ENCODE measurements at places on chromosomes 6 and 20.
A peak's percentile ranks its signal among the peaks of the same experiment; 100 is the strongest.

GRCh38 chr6:140345935-140346334 is 971.5 kb upstream of the CITED2 start:
- DNase-seq = no peak

DNA sequence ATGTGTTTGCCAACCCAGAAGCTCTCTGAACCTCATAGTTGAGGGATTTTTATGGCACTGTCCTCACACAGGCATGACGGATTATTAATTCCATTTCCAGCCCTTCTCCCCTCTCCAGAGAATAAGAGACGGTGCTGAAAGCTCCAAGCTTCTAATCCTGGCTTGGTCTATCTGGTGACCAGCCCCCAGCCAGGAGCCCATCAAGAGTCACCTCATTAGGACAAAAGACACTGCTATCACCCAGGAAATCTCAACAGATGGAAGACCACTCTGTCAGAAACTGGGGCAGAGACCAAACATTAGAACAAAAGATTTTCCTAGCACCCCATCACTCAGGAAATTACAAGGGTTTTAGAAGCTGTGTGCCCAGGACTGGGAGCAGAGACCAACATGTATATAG is 48.2 kb downstream of the STMND1 start:
- DNase-seq = no peak

DNA sequence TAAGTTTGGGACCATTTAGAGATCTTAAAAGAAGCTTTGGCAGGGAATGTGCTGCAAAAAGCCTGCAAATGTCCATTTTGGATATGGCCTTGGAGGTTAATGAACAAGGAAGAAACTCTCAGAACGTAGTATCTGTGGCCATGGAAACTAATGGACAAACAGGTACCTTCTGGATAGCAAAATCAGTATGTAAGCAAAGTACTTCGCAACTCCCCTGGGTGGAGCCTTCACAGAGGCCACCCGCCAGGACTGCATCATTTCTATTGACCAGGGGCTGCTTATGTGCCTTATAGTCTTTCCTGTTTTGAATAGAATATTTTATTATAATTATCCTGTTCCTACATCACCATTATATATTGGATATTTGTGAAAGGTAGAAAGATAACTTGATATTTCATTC is 510.8 kb upstream of the SYNCRIP start:
- DNase-seq = no peak

DNA sequence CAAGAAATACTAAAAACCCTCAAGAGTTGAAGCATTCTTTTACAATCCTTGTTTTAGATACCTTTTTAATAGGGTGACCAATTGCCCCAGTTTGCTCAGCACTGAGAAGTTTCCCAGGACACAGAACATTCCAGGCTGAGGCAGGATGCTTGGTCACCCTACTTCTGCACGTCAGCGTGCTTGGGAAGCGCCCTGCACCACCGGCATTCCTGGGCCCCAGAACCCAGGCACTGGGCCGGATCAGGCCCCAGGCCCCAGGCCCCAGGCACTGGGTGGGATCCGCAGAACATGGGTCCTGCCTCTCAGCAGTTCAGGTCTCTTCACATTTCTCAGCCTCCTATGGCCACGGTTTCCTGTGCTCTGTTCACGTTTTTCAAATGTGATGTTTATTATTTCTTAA is 213.8 kb upstream of the QKI start:
- DNase-seq = no peak

DNA sequence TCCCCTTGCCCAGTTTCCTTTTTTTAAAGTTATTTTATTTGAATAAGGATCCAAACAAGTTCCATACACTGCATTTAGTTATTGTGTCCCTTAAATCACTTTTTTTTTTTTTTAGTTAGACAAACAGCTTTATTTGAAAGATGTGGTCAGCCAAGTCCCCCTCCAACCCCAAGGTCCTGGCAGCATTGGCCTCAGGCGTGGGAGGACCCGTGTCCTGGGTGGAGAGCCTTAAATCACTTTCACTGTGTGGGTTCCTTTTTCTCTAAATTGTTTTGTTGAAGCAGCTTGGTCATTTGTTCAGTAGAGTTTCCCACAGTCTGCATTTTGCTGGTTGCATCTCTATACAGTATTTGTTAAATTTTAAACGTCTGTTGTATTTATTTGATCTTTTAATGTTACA is 5.2 kb upstream of the TBCC start:
- DNase-seq = no peak

- peak; percentile 44 for DNase-seq
Measured at GRCh38 chr6:40999569-40999968, 39.5 kb downstream of the UNC5CL start.

DNA sequence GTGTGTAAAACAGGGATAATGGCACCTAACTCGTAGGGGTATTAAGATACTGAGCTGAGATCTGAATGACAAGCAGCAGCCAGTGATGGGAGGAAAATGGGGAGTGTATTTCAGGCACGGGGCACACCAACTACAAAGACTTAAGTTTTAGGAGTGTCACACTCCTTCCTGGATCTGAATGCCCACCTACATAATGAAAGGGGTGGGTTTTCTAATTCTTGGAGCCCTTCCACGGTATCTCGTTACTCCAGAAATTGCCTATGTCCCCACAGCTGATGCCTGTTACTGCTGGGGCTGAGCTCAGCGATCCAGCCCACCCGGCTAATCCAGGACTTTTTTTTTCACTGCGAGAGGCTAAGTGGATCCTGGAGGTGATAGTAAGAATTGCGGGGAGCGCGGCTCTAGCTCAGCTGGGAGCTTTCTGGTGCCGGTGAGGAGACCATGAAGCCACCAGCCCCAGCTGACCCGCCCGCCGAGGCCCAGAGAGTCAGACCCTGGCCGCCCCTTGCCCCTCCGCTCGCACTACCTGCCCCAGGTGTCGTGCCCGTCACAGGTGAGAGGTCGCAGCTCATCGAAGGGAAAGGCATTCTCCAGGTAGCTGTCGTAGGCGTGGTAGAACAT is 727 bp downstream of the EDEM2 start:
- DNase-seq = no peak

- no peak for DNase-seq
Measured at GRCh38 chr6:37222992-37223391, 34.6 kb upstream of the TBC1D22B start.

DNA sequence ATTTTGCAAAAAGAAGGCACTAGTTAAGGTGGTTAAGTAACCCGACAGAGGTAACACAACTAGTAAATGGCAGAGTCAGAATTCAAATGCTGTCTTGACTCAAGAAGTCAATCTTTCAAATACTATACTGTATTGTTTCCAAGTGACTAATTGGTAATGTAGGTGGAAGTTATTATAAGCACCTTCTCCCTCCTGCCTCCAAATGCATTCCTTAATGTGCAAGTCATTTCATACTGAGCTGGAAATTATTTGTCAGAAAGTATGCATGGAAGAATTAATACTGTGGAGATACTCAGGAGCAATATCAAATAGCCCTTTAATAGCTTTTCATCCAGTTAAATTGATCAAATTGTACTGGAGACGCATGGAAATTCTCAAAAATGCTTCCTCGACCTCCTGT is 579.1 kb downstream of the DOK5 start:
- DNase-seq = peak; percentile 52

DNA sequence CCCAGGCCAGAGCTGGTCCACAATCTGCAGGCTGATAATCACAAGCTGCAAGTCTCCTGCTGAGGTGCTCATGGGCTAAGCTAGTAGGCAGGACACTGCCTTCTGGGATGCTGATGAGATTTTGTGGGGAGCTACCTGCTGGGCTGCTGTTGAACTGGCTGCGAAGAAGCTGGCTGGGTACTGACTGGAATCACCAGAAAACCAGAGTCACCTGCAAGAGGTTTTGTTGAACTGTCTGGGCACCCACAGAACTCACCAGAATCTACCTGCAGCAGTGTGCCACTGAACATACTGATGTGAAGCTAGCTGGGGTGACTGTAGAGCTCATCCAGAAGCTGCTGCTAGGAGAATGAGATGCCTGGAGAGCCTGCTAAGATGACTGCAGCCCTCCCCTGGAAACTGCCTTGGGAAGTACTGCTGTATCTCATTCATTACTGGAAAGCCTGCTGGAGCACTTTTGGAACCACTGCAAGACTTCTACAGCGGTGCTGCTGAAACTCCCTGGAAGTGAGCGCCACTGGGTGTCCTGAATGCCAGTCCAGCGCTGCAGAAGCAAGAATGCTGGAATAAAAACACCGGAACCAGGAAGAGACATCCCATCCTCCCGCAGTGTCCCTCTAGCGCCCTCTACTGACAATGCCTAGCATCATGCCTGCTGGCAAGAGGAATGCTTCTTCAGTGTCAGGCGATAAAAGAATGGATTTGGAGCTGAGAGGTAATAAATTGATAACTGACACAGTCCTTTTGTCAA is 64.9 kb upstream of the ARHGAP18 start:
- DNase-seq = peak; percentile 70

GRCh38 chr6:126112171-126112632 is 125.9 kb downstream of the TRMT11 start:
- DNase-seq = peak; percentile 73

DNA sequence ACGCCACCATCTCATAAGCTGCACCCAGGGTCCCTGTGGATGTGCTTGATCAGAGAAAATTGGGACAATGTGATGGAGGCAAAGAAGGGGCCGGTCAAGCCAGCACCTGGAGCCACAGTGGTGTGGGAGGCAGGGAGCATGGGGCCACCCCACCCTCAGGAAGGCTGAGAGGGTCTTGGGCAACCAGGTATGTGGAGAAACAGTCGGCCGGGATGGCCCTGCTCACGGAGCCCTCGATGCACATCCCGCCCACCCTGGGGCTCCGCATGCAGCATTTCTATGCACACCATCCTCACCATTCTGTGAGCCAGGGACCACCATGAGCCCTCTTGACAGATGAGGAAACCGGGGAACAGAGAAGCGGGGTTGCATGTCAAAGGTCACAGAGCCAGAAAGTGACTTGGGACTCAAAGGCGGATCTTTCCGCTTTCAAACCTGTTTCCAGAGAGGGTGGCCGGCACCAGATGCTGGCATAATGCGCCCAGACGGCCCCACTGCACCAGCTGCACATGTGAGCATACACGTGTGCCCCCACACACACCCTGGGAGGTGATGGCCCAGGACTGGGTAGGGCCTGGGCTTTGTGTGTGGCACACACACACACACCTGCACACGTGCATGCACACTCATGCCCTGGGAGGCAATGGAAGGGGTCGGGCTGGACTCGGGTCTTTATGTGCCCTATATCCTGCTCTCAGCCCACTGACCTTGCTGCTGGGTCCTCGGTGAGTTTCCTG is 398.5 kb downstream of the TAF4 start:
- DNase-seq = no peak

DNA sequence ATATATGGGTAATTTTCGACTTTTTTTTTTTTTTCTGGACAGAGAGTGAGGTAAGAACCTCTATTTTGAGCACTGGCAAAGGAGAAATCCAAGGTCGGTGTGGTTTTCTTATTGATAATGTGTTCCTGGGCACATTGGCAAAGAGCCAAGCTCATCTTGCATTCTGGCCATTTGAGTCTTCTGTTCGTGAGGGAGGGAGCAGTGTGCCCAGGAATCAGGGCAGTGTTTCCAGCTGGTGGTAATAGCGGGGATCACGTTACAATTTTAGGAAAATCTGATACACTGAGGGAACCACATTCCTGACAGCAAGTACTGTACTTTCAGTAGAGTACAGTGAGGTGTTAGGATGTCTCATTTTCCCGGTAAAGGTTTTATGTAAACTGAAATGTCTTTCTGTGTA is 442.3 kb upstream of the MAP3K7 start:
- DNase-seq = no peak

DNA sequence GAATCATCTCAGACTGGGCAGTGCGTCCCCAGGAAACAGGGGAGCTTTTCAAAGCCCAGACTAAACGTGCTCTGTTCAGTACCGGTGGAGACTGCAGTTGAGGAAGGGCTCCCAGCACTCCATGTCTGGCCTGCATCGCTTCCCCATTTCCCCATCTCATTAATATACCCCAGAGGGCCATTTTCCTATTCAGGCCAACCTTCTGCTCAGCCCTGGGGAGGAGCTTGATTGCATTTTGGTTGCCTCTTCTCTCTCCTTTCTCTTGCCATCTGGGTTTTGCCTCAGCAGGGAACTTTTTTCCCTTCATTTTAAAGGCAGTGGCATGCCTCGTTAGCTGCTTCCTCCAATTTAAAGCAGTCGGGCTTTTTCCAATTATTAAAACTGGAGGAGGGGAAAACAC is 394.3 kb upstream of the SOX4 start:
- DNase-seq = no peak

- DNase-seq = peak; percentile 37
Measured at GRCh38 chr6:55980627-55981211, 105.3 kb upstream of the BMP5 start.

- DNase-seq = peak; percentile 29
Measured at GRCh38 chr6:63272397-63272796, 47.4 kb downstream of the LGSN start.

DNA sequence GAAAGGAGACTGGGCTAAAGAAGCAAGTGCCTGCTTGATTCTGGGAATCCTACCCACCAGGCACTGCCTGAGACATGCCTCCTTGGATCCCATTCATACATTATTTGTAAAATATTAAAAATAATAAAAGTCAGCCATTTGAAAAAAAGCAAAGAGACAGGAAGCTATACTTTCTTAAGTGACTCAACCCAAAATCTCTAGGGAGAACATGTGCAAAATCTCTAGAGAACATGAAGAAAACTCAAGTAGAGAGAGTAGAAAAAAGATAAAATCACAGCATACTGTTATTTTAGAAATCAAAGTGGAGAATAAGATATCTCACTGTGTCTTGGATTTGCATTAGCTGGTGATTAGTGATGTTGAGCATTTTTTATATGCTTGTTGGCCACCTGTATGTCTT is 197.2 kb upstream of the GGTLC1 start:
- DNase-seq = no peak

- DNase-seq = no peak
Measured at GRCh38 chr6:55034752-55035151, 139.6 kb upstream of the HCRTR2 start.

DNA sequence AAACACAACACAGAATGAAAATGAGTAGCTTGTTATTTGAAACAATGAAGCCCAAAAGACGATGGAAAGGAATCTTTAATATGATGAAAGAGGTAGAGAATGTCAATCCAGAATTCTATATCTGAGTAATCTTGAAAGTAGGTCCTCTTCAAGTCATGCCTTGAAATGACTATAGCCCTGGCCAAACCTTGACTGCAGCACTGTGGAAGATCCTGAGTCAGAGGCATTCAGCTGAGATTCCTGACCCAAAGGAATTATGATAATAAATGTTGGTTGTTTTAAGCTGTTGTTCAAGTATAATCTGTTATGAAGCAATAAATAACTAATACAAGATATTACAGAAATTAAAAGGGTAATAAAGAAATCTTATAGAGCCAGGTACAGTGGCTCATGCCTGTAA is 64.8 kb downstream of the IBTK start:
- DNase-seq = no peak
